Activated CD8-positive, alpha-beta memory T cell treated with anti-CD3 and anti-CD28 coated beads for 36 hours (primary cell): ENCODE measurements at places on chromosomes 12 and 14. TPM values are rescaled to one million over a fixed set of nuclear protein-coding genes. Genes with fewer than 3 reads are reported as not detected.

CCDC38 gene
- total RNA-seq = 0.25 TPM

SPIC gene
- not detected for total RNA-seq

MTA1 gene
- total RNA-seq = 147 TPM

COL2A1 gene
- total RNA-seq = not detected

FAM186B gene
- 0.17 TPM for total RNA-seq

CFAP54 gene
- total RNA-seq = 0.40 TPM

B4GALNT3 gene
- total RNA-seq = 2.2 TPM

RFC5 gene
- 70.1 TPM for total RNA-seq

ARHGAP9 gene
- 133 TPM for total RNA-seq

PTPRO gene
- not detected for total RNA-seq

PLCZ1 gene
- total RNA-seq = not detected

PRB2 gene
- not detected for total RNA-seq

TBX5 gene
- not detected for total RNA-seq

HHIPL1 gene
- not detected for total RNA-seq

APOF gene
- not detected for total RNA-seq

AMHR2 gene
- total RNA-seq = not detected

LTBP2 gene
- 0.11 TPM for total RNA-seq

AGAP2 gene
- total RNA-seq = 29.3 TPM

HOXC4 gene
- 1.3 TPM for total RNA-seq

ARL1 gene
- 86.3 TPM for total RNA-seq

POTEM gene
- not detected for total RNA-seq

SYT10 gene
- total RNA-seq = not detected

HNRNPC gene
- total RNA-seq = 1,162 TPM

IAPP gene
- not detected for total RNA-seq

TBC1D30 gene
- total RNA-seq = 2.8 TPM
